ENCODE measurements at places on chromosomes 6 and 20.

DNA sequence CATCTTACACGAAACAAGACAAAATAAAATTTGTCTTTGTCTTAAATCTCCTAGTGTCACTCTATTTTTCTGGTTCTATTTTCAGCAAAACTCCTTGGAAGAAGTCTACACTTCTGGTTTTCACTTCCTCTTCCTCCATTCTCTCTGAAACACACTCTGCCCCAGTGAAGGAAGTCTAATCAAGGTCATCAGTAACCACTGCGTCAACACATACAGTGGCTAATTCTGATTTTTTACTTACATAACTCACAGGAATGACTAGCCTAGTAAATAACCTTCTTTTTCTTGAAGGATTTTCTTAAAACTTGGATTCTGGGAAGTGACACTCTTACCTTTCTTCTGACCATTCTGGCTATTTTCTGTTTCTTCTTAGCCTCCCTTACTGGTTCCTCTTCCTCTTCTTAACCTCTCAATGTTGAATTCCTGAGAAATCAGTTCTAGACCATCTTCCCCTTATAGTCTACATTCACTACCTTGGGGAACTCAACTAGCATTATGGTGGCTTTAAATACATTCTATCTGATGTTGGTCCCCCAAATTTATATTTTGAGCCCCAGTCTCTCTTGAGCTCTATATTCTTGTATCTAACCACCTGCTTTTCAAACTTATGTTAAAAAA, 37.5 kb downstream of the AIG1 start:
- DNase-seq = no peak

GRCh38 chr20:41054847-41055230, 26.2 kb downstream of the TOP1 start:
- DNase-seq = no peak

- DNase-seq = no peak
Observed at GRCh38 chr6:56399250-56399671, 151.9 kb upstream of the COL21A1 start.

GRCh38 chr20:7346562-7346961, 579.1 kb downstream of the BMP2 start:
- no peak for DNase-seq
